ENCODE measurements at places on chromosomes 13 and 19. TPM values are rescaled to one million over a fixed set of nuclear protein-coding genes. Genes with fewer than 3 reads are reported as not detected.

The ZNF726 gene
- 2.0 TPM for total RNA-seq

The LILRB4 gene
- total RNA-seq = not detected

The PRR36 gene
- not detected for total RNA-seq

The CLEC11A gene
- 1.6 TPM for total RNA-seq

The WDFY2 gene
- total RNA-seq = 7.3 TPM

The TNNI3 gene
- total RNA-seq = not detected

The KRTDAP gene
- total RNA-seq = not detected

The ZNF850 gene
- total RNA-seq = 4.6 TPM

The SWSAP1 gene
- total RNA-seq = 1.1 TPM

The PSG11 gene
- not detected for total RNA-seq

The CYTH2 gene
- total RNA-seq = 54.6 TPM

The KCNC3 gene
- 0.43 TPM for total RNA-seq

The ZNF585A gene
- 7.7 TPM for total RNA-seq

The CEACAM16 gene
- total RNA-seq = not detected

The PSG1 gene
- not detected for total RNA-seq

The HIPK4 gene
- under 0.01 TPM for total RNA-seq

The MEIOSIN gene
- not detected for total RNA-seq

The SELENOV gene
- total RNA-seq = not detected

The ZNF99 gene
- total RNA-seq = not detected

The ZNF575 gene
- 0.09 TPM for total RNA-seq

The ZNF555 gene
- 5.6 TPM for total RNA-seq

The DZIP1 gene
- 0.26 TPM for total RNA-seq

The IGFL2 gene
- total RNA-seq = not detected

The CAPN12 gene
- total RNA-seq = 0.22 TPM

The CCDC169 gene
- total RNA-seq = 0.43 TPM

The SOX1 gene
- total RNA-seq = not detected

The ZNF525 gene
- total RNA-seq = 7.2 TPM

The U2AF2 gene
- total RNA-seq = 60.8 TPM

The NBEA gene
- 1.7 TPM for total RNA-seq

The SLC6A16 gene
- 0.43 TPM for total RNA-seq

The RFPL4A gene
- 0.87 TPM for total RNA-seq

The ANGPTL8 gene
- total RNA-seq = not detected

The PSG7 gene
- total RNA-seq = not detected

The ZNF329 gene
- 8.7 TPM for total RNA-seq

The CCNE1 gene
- 1.1 TPM for total RNA-seq

All from dermis lymphatic vessel endothelial cell (primary cell).